Nucleus accumbens (tissue), 56 donors: ENCODE measurements at places on chromosomes 5 and 9.

- DNase-seq, result no peak
Measured at GRCh38 chr5:173625673-173626504, 9.4 kb upstream of the BOD1 start.

GRCh38 chr5:92070786-92071185 is 687.7 kb upstream of the ARRDC3 start:
- no peak for DNase-seq

DNA sequence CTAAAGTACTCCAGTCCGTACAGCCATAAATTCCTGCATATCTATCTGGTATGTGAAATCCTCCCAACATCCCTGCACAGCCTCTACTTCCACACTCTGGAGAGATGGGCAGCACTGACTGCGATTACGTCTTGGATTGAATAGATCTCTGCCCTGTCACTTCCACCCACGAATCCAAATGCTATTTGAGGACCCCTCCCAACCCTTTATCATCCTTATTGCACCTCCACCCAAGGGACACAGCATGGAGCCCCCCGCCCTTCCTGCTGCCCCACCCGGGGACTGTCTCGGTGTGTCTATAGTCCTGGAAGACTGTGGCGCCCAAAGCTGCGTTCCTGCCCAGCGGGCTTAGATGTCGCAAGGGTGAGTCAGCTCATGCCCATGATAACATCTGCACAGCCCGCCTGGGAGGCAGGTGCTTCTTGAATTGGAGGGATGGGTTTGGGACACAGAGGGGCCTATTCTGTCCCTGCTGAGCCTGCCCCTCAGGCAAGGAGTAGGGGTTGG is 105.7 kb upstream of the HAND1 start:
- DNase-seq, result no peak

GRCh38 chr5:145981589-145982571 is 45.5 kb downstream of the SH3RF2 start:
- no peak for DNase-seq

GRCh38 chr5:78628270-78628992 is 20.1 kb downstream of the LHFPL2 start:
- no peak for DNase-seq

- DNase-seq, result no peak
Measured at GRCh38 chr5:40594811-40595210, 84.9 kb upstream of the PTGER4 start.

- DNase-seq, result no peak
Measured at GRCh38 chr5:58200451-58200850, 259.4 kb downstream of the PLK2 start.

GRCh38 chr5:178422400-178422775 is 167.8 kb downstream of the COL23A1 start:
- no peak for DNase-seq

- DNase-seq, result no peak
Measured at GRCh38 chr5:111337688-111338087, 113.5 kb downstream of the CAMK4 start.

DNA sequence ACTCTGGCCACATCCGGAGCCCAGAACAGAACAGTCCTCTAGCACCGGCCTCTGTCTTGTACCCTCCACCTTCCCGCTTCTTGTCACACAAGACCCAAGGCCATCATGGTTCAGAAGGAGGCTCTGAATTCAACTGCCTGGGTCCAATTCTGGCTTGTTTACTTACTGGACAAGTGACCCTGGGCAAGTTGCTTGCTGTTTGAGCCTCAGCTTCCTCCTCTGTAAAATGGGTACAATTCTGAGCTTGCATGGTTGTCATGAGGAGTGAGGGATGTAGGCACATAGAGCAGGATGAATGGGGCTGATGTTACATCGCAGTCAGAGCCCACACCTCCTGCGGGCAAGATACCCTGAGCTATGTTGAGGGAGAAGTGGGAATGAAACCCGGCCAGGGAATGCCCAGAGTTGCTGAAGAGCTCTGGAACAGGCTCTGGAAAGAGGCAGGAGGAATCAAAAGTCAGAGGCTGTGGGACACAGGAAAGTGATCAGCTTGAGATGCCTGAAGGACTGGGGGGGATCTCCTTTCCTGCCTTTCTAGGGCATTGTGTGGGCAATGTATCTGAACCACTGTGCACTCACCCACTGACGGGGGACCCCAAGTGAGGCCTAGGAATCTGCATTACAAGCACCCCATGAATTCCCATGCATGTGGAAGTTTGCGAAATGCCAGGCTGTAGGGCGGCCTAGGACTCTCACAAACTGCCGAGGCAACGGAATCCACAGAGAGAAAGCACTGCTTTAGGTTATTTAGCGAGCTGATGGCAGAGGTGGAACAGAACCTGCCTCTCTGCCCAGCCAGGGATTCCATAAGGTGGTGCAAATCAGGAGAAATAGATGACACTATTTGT is 29.4 kb upstream of the IL17B start:
- DNase-seq, result no peak

GRCh38 chr5:3836528-3836927 is 240.9 kb downstream of the IRX1 start:
- no peak for DNase-seq

DNA sequence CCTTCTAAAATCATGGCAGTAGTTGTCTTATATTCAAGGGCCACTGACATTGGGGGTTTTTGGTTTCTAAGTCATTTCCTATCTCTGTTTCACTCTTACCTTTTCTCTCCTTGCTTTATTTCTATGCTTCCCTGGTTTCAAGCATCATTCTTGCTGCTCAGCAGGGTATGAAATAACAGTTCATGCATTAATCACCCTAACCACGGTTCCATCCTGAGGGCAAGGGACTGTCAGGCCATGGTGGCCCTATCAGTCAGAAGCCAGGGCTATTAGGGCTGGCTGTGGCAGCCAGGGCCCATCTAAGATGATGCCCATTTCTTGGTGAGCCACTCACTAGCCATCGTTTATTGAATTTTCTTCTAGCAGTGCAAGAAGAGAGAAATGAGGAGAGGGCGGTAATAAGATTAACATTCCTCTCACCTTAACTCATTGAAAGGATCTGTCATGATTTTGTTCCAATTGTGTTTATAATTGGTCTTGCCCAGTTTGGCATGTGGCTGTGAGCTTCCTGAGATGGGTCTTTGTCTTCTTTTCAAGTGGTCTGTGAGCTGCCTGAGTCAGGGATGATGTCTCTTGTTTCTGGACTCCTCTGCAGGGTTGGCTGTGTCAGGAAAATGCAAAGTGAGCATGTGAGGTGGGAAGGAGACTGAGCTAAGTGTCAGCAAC is 45.2 kb downstream of the CYSTM1 start:
- no peak for DNase-seq

- DNase-seq, result no peak
Measured at GRCh38 chr5:32275396-32275741, 37.4 kb downstream of the MTMR12 start.

GRCh38 chr9:132472199-132472598 is 62.2 kb downstream of the CFAP77 start:
- no peak for DNase-seq

- no peak for DNase-seq
Measured at GRCh38 chr9:134969156-134970045, 51.7 kb upstream of the FCN1 start.

GRCh38 chr5:71929003-71929402 is 178.3 kb upstream of the MAP1B start:
- no peak for DNase-seq

DNA sequence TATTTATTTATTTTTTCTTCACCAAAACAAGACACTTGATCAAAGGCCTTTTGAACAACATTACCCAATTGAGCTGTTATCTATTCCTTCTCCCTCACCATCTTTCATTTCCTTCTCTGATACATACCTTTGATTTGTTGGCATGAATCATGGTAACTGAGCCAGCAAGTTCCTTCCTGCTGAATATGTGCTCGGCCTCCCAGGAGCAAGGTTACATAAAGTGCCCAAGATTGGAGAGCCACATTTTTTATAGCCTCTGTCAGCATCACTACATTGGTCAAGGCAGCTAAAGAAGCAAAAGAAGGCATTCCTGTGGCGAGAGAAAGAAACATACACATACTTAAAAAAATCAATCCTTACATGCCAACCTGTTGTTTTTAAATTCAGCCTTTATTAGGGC is 369.6 kb downstream of the CYLC2 start:
- no peak for DNase-seq

- no peak for DNase-seq
Measured at GRCh38 chr9:4797854-4798150, 5.1 kb downstream of the RCL1 start.

DNA sequence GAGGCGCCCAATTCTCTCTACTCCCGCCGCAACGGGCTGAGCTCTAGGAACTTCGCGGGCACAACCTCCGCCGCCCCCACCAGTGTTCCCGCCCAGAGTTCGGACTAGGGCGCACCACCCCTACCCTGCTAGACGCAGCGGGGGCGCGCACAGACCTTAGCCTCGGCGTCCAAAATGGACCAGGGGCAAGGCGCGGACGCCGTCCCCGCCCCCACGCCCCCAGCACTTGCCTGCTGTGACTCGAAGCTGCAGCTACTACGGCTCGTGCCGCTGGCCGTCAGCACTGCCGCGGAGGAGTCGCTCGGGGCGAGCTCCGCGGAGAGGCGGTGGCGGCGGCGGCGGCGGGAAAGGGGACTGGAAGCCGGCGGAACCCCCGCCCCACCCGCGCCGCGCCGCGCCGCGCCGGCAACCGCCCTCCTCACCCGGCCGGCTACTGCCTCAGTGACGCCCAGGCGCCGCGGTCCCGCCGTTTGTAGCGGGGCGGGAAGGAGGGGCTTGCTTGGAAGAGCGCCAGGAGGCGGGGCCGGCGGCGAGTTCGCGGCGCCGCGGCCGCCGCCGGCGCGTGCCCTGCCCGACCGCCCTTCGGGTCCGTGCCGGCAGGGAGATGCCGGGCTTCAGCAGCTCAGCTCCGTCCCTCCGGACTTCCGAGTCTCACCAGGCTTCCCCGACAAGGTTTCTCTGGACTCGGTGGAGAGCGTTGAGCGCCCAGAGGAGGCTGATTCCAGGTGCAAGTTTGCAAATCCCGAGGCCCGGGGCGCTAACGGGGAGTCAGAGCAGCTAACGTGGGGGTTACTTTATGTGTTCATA is 4.5 kb downstream of the ELAVL2 start:
- DNase-seq, result no peak

- peak; percentile 44 for DNase-seq
Measured at GRCh38 chr5:31854181-31855133, 215.5 kb downstream of the PDZD2 start.

DNA sequence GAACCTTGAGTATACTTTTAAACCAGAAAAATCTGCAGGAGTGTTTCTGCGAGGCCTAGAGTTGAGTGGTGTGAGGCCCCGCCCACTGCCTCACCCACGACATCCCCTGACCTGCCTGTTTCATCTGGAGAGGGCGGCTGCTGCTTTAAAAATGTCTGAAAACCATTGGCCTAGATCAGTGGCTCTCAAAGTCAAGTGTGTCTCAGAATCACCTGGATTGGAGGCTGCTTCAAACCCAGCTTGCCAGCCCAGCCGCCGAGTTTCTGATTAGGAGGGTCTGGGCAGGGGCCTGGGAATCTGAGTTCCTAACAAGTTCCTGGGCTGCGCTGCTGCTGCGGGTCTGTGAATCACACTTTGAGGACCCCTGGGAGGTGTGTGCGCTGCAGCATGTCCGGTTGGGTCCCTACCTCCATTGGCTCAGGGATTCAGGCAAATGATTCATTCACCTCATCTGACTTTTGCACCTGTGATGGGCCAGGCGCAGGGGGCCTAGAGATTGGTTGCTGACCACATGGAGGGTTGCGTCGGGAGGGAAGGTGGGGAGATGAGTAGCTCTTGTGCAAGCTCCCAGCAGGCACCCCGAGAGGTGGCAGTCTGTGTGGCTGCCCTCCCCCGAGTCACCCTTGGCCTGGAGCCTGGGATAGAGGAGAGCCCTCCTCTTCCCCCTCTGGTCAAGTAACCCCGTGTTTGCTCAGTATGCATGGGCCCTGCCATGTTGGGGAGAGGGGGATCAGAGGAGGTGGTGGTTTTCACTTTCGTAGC is 27.6 kb upstream of the HMCN2 start:
- no peak for DNase-seq

DNA sequence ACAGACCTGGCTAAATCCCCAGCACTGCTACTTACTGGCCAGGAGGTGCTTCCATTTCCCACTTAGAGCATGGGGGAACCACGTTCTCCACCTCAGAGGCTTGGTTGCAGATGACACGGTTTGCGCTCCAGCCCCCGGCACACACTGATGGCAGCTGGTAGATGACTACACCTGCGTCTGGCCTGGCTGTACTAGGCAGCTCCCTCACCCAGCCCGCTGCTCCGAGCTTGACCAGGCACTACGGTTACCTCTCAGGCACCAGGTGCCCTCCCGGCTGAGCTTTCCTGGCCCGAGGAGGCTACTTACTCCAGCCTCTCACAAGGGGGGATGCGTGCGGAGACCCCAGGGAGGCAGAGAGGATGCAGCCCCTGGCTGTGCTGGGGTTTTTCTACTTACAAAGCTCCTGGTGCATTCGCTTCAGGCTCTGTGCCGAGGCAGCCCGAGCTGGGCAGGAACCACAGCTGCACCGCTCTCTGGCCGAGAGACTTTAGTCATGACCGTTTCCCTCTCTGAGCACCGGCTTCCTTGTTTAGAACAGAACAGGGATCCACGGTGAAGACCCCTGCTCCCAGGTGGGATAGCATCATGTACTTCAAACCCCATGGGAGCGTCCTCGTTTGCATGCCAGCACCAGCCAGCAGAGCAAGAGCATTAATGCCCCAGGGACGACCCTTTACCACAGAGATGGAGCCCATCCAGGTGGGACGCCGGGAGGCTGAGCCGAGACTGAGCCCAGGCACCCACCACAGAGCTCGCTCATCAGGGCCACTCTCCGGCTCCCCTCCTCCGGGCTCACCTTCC is 7.6 kb upstream of the GBGT1 start:
- DNase-seq, result no peak

- DNase-seq, result no peak
Measured at GRCh38 chr9:81499594-81499993, 189.8 kb downstream of the TLE1 start.

- DNase-seq, result no peak
Measured at GRCh38 chr5:144183254-144183889, 12.7 kb downstream of the KCTD16 start.

DNA sequence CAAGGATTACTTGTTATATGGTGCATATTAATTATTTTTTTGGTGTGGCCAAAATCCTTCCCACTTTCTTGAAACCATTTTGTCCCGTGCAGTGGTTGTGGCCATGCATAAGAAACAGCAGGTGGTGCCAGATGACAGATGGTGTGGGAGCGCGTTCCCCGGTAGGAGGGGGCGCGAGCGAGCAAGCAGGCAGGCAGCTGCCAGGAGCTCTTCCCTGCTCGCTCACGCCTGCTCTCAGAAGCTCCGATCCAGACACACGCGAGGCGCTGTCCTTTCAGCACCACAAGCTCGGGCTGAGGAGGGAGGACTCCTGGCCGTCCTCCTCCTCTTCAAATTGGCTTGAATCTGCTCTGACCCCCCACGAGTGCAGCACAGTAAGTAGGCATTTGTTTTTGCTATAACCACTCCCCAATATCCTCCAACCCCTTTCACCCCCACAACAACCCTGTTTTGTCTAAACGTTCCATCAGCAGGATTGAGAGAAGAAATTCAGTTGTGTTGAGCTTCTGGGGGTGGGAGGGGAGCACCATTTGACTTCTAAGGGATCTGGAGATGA is at the start of gene NSG2:
Gene NSG2, plus strand, starts transcription at position 237 of the 556 bp plus-strand sequence. CDS start 1,050 bp downstream, outside the sequence.
- peak; percentile 91 for DNase-seq
